Activated T-cell treated with anti-CD3 and anti-CD28 coated beads for 1 hour (primary cell): ENCODE measurements at places on chromosomes 5 and 9.

GRCh38 chr9:71634752-71635151, 133.6 kb downstream of the CEMIP2 start:
- DNase-seq, result no peak

GRCh38 chr5:151700820-151701219, 14.1 kb upstream of the SPARC start:
- DNase-seq, result no peak

GRCh38 chr5:139845846-139846681, 50.5 kb downstream of the PSD2 start:
- no peak for DNase-seq

GRCh38 chr5:172407241-172407691, 47.1 kb downstream of the SH3PXD2B start:
- no peak for DNase-seq

GRCh38 chr9:114170771-114171461, 15.6 kb downstream of the COL27A1 start:
- no peak for DNase-seq

- no peak for DNase-seq
These were observed 61.7 kb downstream of the GLRA1 start for GRCh38 chr5:151862811-151863472.

- DNase-seq, result no peak
These were observed 1382.4 kb upstream of the WWC1 start for GRCh38 chr5:166909040-166909439.

DNA sequence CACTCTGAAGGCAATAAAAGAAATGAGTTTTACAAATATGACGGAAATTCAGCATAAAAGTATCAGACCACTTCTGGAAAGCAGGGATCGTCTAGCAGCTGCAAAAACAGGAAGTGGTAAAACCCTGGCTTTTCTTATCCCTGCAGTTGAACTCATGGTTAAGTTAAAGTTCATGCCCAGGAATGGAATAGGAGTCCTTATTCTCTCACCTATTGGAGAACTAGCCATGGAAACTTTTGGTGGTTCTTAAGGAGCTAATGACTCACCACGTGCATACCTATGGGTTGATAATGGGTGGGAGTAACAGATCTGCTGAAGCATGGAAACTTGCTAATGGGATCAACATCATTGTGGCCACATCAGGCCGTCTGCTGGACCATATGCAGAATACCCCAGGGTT, 93.5 kb upstream of the RGMB start:
- no peak for DNase-seq

- no peak for DNase-seq
These were observed 88.0 kb downstream of the LMX1B start for GRCh38 chr9:126701813-126702140.

DNA sequence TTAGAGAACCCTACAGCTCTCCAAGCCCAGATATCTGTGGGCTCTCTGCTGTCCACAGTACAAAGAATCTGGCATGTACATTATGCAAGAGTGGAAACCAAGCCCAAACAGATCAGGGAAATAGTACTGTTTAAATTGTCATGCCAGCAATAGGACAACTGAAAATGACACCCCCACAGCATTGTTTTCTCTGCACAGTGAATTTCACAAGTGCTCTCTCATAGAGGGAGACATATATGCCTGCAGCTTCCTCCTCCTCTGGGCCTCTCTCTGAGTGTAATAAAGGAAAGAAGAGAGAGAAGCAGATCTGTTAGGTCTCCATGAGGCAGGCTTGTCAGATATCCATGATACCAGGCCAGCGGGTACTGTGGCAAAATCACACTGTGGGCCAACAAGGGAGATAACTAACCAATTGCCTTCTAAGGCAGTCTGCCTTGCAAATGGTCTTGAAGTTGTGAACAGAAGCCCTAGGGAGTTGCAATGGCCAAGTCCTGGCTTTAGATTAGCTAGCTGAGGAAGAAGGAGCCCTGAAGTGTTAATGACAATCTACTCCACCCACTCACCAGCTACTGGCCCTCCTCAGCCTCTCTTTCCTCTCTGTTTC, 54.4 kb upstream of the JMY start:
- DNase-seq, result no peak

DNA sequence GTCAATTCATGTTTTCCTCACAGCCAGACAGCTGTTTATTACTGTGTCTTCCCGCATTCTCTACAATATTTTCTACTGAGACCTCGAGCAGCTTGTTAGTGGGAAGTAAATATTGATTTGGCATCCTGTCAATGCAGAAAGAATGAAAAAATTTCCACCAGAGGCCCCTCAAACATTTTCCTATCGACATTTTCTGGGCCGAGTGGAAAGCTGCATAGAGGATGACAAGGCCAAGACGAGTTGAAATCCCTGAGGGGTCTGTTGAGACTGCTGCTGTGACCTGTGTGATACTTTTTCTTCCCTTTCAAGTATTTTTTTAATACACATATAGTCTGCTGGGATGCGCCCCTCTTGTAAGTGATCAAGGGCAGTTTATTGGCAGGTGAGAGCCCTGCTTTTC, 91.4 kb upstream of the SH3GL2 start:
- DNase-seq, result no peak

DNA sequence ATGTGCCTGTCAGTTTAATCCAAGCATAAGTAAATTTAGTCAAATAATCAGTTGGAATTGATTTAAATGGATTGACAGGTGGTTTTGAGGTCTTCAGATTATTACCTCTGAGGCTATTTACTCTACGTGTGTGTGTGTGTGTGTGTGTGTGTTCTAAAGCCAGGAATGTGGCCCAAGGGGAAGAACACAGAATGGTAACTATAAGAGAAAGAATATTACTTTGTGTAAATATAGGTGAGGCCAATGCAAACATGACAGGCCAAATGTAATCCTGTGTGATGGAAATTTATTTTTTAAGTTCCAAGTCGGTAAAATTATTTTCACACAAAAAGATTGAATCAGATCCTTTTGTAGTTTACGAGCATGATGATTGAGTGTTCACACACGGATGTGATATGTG, 390.0 kb downstream of the PLK2 start:
- DNase-seq, result no peak

GRCh38 chr5:39394946-39395345, 29.8 kb downstream of the DAB2 start:
- no peak for DNase-seq

DNA sequence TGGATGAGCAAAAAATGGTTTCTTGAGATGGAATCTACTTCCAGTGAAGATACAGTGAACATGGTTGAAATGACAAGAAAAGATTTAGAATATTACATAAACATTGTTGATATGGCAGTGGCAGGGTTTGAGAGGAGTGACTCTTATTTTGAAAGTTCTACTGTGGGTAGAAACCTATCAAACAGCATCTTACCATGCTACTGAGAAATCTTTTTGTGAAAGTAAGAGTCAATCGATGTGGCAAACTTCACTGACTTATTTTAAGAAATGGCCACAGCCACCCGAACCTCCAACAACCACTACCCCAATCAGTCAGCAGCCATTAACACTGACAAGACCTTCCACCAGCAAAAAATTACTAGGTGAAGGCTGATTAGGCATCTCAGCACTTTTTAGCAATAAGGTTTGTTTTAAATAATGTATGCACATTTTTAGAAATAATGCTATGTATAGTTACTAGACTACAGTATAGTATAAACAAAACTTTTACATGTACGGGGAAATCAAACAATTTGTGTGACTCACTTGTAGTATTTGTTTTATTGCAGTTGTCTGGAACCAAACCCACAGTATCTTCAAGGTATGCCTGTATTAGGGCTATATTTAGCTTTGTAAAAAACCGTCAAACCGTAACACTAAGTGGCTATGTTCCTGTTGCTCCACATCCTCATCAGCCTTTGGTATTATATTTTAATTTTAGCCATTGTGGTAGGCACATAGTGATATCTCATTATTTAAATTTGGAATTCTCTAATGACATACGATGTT, 30.6 kb upstream of the ADAMTS6 start:
- no peak for DNase-seq

- DNase-seq, result no peak
These were observed 605 bp downstream of the CHSY3 start for GRCh38 chr5:129904667-129905472.

DNA sequence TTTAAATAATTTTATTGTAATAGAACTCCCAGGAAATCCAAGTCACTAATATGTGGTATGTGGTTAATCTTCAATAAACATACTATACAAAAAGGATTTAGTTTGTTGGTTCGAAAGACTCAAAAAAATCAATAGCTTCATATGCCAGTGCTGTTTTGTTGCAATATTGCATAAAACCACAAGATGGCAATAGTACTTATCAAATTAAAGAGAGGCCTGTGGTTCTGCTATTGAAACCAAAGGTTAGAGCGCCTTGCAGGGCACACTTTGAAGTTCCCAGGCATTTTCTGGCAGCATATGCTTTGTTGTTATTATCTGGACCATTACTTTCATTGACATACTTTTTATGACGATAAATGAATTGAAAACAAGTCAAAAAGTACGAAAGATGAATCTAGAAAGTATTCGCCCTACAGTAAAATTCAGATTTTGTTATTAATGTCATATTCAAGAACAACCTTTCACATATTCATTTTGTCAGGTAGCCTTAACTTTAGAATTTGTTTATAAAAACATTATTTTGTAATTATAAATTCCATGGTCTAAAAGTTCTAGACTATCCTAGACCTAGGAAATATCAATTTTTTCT, 316.3 kb downstream of the MCTP1 start:
- DNase-seq, result no peak

DNA sequence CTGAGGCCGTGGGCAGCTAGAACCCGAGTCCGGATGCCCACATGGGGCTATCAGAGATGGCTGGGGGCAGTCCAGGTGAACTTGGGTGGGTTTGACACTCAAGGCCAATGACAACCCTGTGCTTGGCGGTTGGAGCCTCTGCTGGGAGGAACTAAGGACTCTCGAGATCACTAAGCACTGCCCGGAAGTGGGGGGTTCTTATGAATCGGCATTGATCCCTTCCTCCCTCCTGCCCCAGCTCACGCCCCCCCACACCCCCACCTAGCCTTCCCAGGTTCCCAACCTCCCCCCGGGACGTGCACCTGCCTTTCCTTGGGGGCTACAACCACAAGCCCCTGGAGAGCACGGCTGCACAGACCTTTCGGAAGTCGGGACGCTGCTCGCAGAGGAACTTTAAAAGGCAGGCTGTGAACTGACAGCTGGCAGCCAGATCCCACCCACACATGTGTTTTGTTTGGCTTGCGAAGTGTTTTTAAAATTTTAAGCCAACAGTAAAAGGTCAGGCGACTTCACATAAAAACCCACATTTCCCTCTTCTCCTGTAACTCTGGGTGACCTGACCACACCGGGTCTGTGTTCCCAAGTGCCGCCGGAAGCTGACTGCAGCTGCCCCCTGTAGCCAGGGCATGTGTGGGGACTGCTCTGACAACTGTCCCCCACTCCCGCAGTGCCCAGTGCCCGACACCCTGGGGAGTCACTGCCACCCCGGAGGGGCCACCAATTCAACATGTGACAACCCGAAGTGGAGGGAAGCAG, 5.1 kb upstream of the RALGDS start:
- no peak for DNase-seq

- no peak for DNase-seq
These were observed 201.7 kb upstream of the TARS1 start for GRCh38 chr5:33238826-33239695.

DNA sequence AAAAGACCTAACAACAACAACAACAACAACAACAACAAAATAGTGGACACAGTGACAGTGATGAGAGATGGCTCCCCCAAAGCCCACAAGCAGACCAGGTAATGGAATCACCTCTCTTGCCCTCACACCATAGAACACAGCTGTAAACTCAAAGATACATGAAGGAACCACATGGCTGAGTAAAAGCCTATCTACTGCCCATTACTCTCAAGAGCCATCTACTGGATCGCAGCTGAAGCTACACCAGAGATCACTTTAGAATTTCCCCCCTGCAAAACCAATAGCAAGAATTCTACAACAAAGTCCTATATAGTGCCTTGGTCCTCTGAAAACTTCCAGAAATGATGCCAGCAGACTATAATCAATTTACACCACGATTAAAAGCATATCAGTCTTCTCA, 1537.6 kb upstream of the CDH9 start:
- no peak for DNase-seq

GRCh38 chr9:113581865-113582697, 118.6 kb downstream of the RGS3 start:
- DNase-seq, result peak; percentile 58

DNA sequence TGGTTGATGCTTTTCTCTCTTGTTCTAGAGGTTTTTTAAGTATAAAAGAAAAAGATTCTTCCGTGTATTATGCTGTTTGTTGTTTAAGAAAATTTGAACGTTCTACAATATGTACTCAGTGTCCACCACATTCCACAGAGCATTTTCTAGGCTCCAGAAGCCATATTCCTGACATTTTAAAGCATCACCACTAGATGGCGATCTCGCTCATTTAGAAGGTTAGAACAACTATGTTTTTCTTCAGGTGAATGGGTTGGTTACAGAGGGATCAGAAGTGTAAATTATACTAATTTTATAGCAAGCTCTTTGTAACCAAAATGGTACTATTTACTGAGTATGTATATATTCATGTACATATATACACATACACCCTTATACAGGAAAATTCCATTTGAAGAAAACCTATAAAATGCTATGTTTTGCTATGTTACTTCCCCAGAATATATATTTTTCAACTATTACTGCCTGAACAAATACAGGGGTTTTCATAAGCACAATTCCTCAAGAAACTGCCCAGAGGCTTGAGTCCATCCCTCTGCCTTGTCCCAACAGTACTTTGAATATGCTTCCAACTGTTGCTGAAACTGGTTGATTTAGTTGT, 284.3 kb downstream of the CCDC171 start:
- peak; percentile 1 for DNase-seq

- DNase-seq, result no peak
These were observed 12.3 kb downstream of the IFNA21 start for GRCh38 chr9:21154018-21154608.

DNA sequence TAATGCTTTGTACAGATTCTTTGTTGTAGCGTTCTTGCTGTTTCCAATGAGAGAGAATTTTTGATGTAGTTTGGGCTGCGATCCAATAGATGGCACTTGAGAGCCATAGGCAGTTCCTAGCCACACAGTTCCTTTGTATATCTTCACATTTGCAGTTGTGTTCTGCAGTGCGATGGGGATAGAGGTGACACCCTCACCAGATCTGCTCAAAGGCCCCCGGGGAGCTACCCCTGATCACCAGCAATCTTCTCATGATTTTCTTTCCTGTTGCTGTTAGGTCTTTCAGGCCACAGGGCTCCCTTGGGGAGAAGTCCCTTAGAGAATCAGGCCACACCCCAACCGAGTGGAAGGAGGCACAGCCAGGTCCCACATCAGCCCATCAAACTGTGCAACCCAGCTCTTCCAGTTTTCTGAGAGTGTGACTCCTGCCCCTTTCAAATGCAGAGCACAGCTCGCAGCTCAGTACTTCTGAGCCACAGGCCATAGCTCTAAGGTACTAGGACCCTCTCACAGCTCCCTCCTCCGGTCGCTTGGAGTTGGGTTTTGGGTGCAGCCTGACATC, 353.7 kb downstream of the SLCO4C1 start:
- no peak for DNase-seq
